NK-92 treated with Interleukin-12 subunit alpha and Interleukin-12 subunit beta, amount 100 ng/mL, for 24 hours (cell line): ENCODE measurements at places on chromosomes 3 and 15.

GRCh38 chr15:52227456-52227855 is 36.3 kb upstream of the GNB5 start:
- DNase-seq = peak; percentile 61

DNA sequence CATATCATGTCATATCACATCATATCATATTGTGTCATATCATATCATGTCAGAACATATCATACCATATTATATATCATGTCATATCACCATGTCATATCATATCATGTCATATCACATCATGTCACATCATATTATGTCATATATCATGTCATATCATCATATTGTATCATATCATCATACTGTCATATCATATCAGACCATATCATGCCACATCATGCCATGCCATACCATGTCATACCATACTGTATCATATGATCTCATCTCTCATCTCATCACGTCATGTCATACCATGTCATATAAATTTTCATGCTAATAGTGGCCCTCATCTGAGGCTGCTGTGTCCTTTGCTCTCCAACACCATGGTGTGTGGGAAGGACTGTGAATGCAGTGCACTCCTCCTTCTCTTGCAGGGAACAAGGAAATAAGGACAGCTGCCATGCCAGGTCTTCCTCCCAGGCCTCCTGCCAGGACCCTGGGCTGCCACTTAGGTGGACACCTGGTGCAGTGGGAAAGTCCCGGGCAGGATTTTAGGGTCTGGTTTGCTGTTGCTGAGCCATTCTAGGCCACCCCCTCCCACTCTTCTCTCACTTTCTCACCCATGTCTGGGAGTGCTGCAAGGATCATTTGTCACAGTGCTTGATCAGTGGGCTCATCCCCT is 72.4 kb upstream of the TRPM1 start:
- DNase-seq = no peak

GRCh38 chr3:75329476-75330097 is 334.5 kb upstream of the FRG2C start:
- DNase-seq = no peak

- DNase-seq = no peak
These were observed 1.3 kb downstream of the NEIL1 start for GRCh38 chr15:75348034-75348561.

GRCh38 chr3:45646051-45646585 is 43.1 kb upstream of the SACM1L start:
- no peak for DNase-seq

DNA sequence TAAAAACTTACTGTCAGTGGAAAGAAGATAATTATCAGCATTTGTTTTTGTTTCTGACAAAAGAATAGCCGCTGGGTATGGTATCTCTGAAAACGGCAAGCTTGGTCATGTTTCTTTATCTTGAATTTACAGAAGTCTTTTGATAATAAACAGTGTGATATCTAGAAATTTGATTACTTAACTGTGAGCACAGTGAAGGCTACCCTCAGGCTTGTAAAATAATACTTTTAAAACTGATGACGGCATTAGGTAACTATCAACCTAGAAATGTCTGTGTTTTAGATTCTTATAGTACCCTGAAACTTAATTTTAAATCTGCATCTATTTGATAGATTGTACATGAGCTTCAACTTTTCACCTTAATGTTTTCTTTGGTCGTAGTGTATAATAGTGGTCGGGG is 43.4 kb downstream of the NSUN3 start:
- DNase-seq = no peak
